NCI-H82 (cell line): ENCODE measurements at places on chromosomes 16 and 17.
A peak's percentile ranks its signal among the peaks of the same experiment; 100 is the strongest.

- DNase-seq, result peak; percentile 75
These were observed 504 bp downstream of the MAZ start for GRCh38 chr16:29806641-29807425.

GRCh38 chr17:52660692-52661091 lies 502.2 kb upstream of the CA10 start:
- DNase-seq, result no peak

GRCh38 chr16:19527161-19527560 lies 3.4 kb downstream of the CCP110 start:
- DNase-seq, result no peak

DNA sequence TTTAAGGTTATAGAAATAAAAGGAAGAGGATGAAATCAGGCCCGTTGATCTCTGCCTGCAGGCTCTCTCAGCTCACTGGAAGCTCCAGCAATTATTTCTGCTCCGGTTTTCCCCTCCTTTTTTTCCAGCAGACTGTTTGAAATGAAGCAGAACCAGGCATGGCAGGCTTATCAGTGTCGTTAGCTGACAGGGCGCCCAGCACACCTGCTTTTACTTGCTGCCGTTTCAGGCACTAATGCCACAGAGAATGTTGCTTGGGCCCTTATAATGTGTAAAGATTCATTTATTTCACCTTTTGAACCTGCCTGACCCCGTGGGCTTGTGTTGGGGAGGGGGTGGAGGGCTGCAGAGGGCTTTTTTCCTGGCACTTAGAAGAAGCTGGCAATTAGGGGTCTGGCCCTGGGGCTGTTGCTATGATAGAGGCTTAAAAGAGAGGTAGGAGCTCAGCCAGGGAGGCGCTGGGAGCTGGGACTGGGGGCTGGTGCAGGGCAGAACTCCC lies 108.1 kb downstream of the IRX3 start:
- DNase-seq, result no peak

DNA sequence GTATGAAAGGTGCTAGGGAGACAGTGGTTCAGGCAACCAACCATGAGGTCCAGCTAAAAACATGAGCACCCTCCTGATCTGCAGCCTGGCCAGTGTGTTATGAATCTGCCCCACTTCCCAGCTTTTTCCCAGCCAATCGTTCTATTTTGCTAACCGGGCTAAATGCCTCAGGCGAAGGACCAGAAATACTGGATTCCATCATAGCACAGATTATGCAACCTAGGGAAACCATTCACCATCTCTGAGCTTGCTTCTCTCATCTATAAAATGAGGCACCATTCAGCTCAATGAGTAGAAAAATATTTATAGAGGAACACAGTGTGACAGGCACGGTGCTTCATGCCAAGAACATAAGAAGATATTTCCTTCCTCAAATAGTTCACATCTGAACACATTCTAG lies 45.2 kb upstream of the NUDT7 start:
- DNase-seq, result no peak

DNA sequence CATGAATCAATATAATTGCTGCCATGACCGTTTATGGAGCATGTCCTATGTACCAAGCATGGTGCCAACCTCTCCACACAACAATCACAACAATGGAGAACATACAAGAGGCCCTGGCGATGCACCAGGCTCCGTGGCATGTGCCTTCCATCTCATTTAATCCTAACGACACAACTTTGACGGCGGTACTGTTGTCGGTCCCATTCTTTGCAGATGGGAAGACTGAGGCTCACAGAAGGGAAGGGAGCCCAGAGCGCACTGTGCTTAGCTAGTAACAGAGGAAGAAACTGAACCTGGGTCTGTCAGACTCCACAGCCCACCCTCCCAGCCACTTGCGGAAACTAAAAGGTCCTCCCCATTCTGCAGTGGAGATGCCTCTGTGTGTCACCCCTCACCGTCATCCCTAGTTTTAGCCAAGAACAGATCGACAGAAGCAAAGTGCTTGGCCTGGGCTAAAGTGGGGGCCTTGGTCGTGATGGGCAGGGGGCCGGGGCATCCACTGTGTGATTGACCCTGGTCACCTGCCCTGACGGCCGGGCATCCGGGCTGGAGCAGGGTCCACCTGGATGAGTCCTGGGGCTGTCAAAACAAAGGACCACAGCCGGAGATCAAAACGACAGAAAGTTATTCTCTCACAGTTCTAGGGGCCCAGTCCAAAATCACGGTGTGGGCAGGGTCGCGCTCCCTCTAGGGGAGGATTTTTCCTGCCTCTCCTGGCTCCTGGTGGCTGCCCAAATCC lies 183.9 kb downstream of the C16orf95 start:
- DNase-seq, result no peak
